ENCODE measurements at places on chromosomes 5 and 9. TPM values are rescaled to one million over a fixed set of nuclear protein-coding genes. Genes with fewer than 3 reads are reported as not detected.

The JAKMIP2 gene
- not detected for total RNA-seq

The STK32A gene
- 0.50 TPM for total RNA-seq

The FASTKD3 gene
- 13.2 TPM for total RNA-seq

The CCNB1 gene
- 283 TPM for total RNA-seq

The SEMA6A gene
- total RNA-seq: 0.39 TPM
